ENCODE measurements at places on chromosomes 1 and 21.
A peak's percentile ranks its signal among the peaks of the same experiment; 100 is the strongest.

- DNase-seq, result no peak
Observed at GRCh38 chr1:64701886-64702285, 43.0 kb upstream of the RAVER2 start.

GRCh38 chr1:168271636-168272035, 9.0 kb upstream of the TBX19 start:
- no peak for DNase-seq

DNA sequence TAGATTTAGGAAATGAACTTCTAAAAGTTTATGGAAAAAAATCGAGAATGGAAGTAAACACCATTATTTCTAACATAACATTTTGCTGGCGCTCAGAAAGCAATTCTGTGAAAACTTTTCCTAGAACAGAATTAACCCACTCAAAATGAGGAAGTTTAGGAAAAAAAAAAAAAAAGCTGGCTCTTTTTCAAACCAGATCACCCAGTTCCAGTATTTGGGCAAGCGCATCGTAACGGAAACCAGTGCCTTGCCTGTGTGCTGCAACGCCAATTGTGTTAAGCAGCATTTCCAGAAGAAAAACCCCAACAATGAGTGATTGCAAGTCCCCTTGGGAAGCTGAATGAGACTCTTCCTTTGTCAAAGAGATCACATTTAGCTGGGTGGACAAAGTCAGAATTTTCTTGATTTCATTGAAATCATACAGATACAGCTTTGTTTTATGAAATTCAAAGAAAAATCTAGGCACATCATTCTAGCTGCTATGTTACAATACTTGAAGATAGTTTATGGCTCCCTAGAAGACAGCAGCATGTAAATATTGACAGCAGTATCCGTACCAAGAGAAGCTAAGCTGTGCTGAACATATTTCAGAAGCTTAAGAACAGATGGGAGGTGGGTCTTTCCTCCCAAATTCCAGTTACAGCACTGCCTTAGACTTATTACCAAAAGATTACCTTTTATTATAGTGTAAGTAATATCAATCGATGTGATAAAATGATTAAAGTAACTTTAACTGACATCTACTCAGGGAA, 113.4 kb downstream of the ERG start:
- peak; percentile 87 for DNase-seq

- DNase-seq, result no peak
Observed at GRCh38 chr21:36126208-36126565, 8.7 kb upstream of the CBR3 start.

DNA sequence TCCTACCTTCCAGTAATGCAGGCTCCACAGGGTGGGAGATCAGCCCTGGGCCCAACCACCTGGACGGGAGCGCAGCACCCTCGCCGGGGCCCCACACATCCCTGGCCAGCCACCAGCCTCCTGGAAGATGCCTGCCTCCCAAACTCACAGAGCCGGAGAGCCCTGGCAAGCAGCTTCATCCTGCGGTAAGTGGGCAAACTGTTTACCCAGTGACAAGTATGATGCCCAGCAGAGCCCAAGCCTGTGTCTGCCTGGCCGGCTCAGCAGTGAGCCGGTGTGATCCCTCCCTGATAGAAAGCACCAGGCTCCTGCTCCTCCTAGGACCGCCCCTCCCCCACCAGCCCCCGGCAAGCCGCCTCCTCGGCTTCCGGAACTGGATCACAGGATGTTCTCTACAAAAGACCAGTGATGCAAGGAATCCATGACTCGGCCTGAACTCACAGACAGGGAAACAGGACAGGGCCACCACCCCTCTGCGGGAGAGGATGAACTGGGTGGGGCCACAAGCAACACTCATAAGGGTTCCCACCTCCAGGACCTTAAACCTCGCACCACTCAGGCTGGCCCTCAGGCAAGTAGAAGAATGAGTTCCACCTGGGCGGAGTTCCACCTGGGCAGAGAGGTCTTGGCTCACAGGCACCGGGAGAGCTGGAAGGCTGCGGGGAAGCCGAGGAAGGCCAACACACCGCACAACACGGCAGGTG, 7.9 kb downstream of the ACOT7 start:
- DNase-seq, result no peak

GRCh38 chr1:147336291-147336690, 93.8 kb downstream of the CHD1L start:
- no peak for DNase-seq

All from NB4 (cell line).